LHCN-M2 (cell line): ENCODE measurements at places on chromosomes 1 and 21. TPM values are rescaled to one million over a fixed set of nuclear protein-coding genes. Genes with fewer than 3 reads are reported as not detected.

TTC34 gene
- total RNA-seq, result 0.06 and 0.11 TPM in 2 replicates

SPATA46 gene
- total RNA-seq, result not detected in 2 replicates

TLR5 gene
- 0.11 and 0.13 TPM in 2 replicates for total RNA-seq

KPRP gene
- 0.13 TPM in 1 of 2 replicates, not detected in the other for total RNA-seq

CDK11A gene
- total RNA-seq, result 9.1 and 12.8 TPM in 2 replicates

PTPRC gene
- total RNA-seq, result 0.23 and 1.2 TPM in 2 replicates

ADAMTSL4 gene
- 2.8 and 3.1 TPM in 2 replicates for total RNA-seq

CACYBP gene
- 145 and 179 TPM in 2 replicates for total RNA-seq

AIM2 gene
- total RNA-seq, result 0.71 TPM in 1 of 2 replicates, not detected in the other

LINGO4 gene
- not detected in 2 replicates for total RNA-seq

BMP8B gene
- 0.58 and 1.2 TPM in 2 replicates for total RNA-seq

CHI3L2 gene
- 0.83 and 2.2 TPM in 2 replicates for total RNA-seq

- no peak for DNase-seq
Observed at GRCh38 chr1:28535180-28535579, 17.7 kb upstream of the TRNAU1AP start.

GRCh38 chr1:24470592-24470991 is 32.0 kb upstream of the RCAN3 start:
- DNase-seq, result no peak

- DNase-seq, result no peak
Observed at GRCh38 chr1:230077011-230077410, 10.0 kb downstream of the GALNT2 start.

DNA sequence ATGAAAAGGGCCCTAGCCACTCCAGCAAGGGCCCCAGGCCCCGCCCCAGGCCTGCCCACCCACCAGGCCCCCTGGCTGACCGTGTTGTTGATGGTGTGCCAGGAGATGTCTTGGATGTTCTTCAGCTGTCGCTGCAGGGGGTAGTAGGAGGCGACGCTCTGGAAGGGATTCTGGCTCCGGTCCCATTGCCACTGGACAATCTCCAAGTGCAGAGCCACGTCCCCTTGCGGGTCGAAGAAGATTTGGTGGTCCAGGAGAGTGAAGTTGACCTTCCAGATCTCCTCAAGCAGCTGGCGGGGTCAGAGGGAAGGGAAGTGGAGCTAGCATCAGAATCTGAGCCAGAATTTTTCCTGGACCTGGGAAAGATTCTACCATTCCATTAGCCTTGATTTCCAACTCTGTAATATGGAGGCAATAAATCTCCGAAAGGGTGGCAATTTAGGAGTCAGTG is 10.2 kb downstream of the TAS1R2 start:
- no peak for DNase-seq

DNA sequence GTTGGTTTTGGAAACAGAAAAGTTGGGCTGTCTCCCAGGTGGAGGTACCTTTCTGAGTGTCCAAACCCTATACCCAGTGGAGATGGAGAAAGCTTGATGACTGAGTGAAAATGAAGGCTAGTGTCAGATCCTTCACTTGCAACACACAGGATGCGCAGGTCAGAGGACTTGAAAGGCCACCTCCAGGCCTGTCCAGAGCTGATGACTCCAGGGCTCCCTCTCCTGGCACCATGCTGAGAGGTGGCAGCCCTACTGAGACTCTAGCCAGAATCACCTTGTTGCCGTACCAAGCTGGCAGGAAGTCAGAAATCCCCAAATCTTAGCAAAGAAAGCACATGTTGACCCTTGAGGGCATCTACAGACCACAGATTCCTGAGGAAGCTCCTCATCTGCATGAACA is 16.4 kb downstream of the KNCN start:
- no peak for DNase-seq

GRCh38 chr1:228272331-228272791 is 64.5 kb downstream of the OBSCN start:
- DNase-seq, result no peak

DNA sequence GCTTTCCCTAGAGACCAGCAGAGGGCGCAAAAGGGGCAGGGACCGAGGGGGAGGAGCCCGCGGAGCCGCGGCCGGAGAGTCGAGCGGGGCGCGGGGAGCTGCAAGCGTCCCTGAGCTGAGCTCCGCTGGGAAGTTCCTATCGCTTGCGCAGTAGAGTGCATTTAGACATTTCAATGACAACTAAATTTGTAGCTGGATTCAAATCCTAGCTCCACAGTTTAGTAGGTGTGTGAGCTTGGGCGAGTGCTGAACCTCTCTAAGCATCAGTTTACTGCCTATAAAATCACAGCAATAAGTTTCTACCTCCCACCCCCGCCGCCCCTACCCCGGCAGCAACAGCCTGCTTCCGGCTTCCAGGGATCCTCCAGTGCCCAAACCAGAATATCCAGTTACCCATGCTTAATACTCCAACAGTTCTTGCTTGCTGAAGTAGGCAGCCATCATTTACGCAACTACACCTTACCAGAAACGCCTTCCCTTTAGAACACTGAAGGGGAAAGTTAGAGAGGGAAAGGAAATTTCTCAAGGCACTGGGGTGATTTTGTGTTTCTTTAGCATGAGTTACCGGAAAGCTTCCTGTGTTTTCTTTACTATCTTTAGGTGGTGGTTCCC is 9.1 kb downstream of the TLR5 start:
- peak; percentile 77 for DNase-seq

- peak; percentile 20 for DNase-seq
Observed at GRCh38 chr1:204630132-204630905, 55.2 kb downstream of the LRRN2 start.

- no peak for DNase-seq
Observed at GRCh38 chr1:229480495-229480894, 27.6 kb downstream of the NUP133 start.

DNA sequence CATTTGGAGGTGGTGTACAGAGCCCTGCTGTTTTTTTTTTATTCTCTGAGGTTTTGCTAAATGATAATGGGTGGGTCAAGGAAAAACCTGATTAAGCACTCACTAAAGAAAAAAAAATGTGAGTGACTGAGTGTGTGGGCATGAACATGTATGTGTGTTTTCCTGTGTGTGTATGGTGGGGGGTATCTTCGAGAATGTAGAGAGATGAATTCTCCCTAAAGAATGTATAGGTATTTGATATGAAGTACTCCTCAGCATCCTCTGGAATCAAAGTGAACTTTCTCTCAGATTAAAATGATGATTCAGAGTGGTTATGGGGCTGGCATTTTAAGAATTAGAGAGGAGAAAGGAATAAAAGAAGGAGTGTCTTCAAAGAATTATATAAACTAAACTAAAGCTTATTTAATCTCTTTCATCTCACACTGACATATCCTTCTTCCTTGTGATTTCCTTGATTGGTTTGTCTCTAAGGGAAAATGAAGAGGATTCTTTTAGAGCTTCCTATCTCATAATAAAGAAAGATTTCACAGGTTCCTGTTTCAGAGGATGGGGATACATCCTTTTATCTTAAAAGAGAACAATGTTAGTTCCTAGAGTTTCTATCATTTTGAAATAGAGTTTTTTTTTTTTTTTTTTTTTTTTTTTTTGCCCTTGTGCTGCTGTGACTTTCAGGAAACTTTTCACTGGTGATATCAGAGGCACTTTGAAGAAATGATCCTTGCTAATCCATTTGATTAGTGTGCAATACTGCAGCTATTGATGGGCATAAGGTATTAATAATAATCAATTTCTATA is 23.9 kb downstream of the S1PR1 start:
- DNase-seq, result no peak

DNA sequence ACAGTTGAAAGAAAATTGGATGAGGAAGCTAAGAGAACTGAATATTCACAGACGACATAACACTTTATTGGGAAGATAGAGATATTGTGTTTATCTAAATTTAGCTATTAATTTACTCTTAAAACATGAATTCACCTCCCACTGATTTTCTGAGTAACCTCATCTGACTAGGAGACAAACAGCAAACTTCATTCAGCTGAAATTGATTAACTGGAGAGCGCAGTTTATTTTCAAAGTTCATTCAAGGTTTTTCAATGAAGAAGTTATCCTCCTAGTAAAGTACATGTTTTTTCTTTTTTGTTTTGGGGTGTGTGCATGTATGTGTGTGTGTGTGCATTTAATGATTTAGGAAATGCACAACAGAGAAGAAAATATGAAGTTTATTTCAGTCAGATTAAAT is 215.0 kb downstream of the KCNT2 start:
- DNase-seq, result no peak

DNA sequence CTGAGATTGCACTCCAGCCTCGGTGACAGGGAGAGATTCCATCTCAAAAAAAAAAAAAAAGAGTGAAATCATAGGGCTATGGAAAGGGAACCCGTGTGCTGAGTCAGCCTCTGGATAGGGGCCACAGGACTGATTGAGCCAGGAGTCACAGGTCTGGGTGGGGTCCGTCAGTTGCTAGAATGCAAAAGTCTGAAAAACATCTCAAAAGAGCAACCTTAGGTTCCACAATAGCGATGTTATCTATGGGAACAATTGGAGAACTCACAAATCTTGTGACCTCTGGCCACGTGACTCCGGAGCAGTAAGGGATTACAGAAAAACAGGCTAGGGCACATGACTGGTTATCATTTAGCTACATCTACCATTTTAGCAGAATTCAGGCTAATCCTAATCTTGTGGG is 32.8 kb upstream of the GREM2 start:
- DNase-seq, result no peak

GRCh38 chr1:48853006-48853405 is 76.3 kb upstream of the BEND5 start:
- DNase-seq, result peak; percentile 72

DNA sequence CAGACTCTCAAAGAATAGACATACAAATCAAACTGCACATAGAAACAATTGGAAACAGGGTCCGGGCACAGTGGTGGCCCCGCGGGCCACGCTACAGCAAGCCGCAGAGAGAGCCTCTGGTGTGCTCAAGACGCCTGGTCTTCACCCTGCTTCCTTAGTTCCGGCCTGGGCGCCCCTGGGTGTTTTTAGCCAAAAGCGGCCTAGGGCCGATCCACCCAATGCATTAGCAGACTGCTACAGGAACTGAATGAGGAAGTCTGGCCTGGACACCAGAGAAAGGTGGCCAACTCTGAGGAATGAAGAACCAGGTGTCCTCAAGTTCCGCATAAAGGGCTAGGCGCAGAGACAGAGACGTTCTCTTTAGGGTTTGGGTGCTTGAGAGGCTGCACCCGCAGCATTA is 1.7 kb downstream of the PRRX1 start:
- no peak for DNase-seq

DNA sequence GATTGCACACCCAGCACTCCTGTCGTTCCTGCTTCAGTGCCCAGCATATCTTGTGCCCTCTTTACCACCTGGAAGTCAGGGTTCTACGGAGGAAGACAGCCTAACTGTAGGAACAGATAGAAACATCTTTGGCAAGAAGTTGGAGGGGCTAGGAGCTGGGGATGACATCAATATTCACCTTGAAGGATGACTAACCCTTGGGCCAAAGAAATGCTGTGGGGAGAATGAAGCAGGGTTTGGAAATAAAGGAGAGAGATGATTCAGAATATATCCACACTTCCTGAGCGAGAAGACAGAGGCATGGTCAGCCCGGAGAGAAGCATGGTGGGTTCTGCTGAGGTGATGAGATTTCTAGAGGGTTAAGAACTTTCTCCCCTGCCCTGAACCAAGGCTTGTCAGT is 4.6 kb upstream of the NKAIN1 start:
- no peak for DNase-seq

GRCh38 chr1:12610305-12610935 is 7.6 kb downstream of the DHRS3 start:
- DNase-seq, result peak; percentile 47

DNA sequence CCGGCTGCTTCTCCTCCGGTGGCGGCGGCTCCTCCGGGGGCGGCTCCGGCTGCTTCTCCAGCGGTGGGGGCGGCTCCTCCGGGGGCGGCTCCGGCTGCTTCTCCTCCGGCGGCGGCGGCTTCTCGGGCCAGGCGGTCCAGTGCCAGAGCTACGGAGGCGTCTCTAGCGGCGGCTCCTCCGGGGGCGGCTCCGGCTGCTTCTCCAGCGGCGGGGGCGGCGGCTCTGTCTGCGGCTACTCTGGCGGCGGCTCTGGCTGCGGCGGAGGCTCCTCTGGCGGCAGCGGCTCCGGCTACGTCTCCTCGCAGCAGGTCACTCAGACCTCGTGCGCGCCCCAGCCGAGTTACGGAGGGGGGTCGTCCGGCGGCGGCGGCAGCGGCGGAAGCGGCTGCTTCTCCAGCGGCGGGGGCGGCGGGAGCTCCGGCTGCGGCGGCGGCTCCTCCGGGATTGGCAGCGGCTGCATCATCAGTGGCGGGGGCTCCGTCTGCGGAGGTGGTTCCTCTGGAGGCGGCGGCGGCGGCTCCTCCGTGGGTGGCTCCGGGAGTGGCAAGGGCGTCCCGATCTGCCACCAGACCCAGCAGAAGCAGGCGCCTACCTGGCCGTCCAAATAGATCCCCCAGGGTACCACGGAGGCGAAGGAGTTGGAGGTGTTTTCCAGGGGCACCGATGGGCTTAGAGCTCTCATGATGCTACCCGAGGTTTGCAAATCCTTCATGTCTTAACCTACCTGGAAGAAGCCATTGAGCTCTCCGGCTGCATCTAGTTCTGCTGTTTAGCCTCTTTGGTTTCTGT is 2.0 kb downstream of the LORICRIN start:
- no peak for DNase-seq

GRCh38 chr1:92913093-92913819 is 48.0 kb downstream of the DIPK1A start:
- no peak for DNase-seq

- no peak for DNase-seq
Observed at GRCh38 chr21:39332175-39332574, 16.7 kb downstream of the HMGN1 start.

GRCh38 chr21:25583370-25584130 is 23.7 kb downstream of the MRPL39 start:
- no peak for DNase-seq

DNA sequence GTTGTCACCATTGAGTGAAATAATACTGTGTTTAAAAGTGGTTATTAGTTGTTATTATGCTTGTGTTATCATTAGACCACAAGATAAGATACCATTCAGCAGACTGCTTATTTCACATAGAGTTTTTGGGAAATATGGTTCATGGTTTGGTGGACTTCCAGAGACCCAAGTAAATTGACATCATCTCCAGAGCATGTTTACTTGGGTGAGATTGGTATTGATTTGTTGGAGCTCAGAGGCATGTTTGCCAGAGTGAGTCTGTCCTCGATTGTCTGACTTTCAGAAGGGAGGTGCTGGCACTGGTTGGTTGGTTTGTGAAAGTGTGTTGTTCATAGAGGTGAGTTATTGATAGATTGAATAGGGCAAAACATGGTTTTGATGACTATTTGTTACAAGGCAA is 291.4 kb downstream of the TGFB2 start:
- no peak for DNase-seq

DNA sequence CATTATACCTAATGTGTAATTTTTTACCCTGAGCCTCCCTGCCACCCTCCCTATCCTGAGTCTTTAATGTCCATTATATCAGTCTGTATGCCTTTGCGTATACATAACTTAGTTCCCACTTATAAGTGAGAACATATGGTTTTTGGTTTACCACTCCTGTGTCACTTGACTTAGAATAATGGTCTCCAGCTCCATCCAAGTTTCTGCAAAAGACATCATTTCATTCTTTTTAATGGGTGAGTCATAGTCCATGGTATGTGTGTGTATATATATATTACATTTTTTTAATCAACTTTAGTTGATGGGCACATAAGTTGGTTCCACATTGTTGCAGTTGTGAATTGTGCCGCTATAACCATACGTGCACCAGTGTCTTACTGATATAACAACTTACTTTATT is 477.1 kb upstream of the NEGR1 start:
- DNase-seq, result no peak

- DNase-seq, result no peak
Observed at GRCh38 chr1:58165073-58165472, 381.5 kb downstream of the OMA1 start.
